ENCODE measurements at places on chromosomes 11 and 22.

GRCh38 chr11:109249597-109249996, 172.4 kb upstream of the C11orf87 start:
- DNase-seq: no peak

DNA sequence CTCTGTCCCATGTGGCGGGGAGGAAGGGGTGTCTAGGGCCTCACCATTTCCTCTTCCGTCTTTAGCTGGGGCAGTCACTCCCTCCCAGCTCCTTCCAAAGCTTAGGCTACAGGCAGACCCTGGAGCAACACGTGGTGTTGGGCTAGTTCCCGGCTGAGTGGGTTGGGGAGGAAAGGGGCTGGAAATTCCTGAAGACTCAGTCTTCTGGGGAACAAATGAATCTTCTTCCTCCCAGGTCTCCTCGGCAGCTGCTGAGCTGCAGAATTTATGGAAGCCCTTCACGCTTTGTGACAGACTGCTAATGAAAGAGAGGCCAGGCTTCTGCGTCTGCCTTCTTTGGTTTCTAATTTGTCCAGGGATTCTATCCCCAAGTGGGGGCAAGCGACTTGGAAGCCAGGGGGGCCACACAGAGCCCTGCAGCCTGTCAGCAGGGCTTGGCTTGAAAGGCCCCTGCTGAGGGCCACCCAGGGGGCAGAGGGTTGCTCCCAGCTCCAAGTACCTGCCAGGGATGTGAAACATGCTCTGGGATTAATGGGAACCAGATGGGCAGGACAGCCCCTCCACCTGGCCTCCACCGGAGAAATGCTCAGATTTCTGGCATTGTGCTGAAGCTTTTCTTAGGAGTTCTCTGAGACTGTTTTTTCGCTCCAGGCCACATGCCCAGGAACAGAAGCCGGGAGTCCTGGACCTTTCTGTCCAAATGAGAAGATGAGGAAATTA, 123.1 kb downstream of the PKNOX2 start:
- no peak for DNase-seq

DNA sequence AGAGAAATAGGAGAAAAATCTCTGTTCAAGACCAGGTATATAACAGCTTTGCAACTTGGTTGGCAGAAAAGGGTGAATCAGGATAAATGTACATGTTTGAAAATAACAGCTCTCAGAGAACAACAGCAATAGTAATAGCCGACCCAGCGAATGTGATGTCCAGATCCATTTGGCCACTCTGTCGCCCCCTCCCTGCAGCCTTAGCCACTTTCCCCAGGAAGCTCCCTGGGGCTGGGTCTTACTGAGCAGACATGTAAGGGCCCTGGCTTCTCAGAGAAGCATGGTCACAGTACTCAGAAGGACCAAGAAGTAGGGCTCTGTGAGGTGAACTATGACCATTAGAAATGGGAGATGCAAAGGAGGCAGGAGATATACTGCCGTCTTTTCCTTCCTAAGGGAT, 154.1 kb upstream of the SNX19 start:
- no peak for DNase-seq

GRCh38 chr22:50625568-50626313, 2.2 kb downstream of the ARSA start:
- no peak for DNase-seq

- DNase-seq: no peak
These were observed 24.2 kb upstream of the TMPRSS4 start for GRCh38 chr11:118052581-118053206.

Measured in nucleus accumbens (tissue), 56 donors.